HFFc6 (cell line): ENCODE measurements at places on chromosomes 5 and 9.

DNA sequence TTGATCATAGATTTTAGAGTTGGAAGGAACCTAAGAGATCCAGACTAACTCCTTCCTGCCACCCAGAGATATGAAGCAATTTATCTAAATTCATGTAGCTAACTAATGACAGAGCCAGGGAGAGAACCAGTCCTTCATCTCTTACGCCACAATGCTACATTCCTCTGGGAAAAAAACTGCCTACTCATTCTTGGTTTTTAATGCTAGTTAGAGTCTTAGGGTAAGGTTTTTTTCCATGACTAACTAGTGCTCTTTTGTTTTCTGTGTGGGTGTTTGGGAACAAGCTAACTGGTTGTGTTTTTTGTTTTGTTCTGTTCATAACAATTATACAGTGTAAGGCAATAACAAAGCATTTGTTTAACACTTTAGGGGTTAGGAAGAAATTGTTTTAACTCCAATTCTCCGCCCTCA lies 52.4 kb downstream of the SLC44A1 start:
- DNase-seq, result peak; percentile 88

DNA sequence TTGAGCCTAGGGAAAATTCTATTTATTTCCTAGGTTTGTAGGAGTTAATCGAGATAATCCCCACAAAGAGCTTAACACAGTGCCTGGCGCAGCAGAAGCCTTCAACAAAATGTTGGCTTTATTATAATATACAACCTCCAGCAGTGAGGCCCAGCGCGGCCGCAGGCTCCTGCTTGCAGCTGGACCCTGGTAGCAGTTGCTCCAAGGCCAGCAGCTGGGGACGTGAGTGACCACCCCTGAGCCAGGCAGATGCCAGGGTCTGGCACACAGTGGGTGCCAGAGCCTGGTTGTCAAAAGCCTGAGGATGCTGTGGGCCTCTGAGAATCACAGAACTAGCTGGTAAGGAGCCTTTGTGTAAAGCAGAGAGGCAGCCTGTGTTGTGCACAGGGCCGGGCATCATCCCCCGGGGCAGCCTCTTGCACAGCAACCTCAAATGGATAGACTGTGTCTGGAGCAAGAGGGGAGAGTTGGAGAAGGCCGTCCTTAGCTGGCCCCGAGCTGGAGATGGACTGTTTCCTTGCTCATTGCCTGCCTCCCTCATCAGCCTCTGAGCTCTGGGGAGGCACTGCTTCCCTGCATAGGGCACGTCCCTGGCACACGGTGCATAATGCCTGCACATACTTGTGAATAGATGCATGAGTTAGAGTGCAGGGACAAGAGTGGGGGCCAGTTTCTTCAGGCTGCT lies 17.3 kb downstream of the CSF1R start:
- no peak for DNase-seq

DNA sequence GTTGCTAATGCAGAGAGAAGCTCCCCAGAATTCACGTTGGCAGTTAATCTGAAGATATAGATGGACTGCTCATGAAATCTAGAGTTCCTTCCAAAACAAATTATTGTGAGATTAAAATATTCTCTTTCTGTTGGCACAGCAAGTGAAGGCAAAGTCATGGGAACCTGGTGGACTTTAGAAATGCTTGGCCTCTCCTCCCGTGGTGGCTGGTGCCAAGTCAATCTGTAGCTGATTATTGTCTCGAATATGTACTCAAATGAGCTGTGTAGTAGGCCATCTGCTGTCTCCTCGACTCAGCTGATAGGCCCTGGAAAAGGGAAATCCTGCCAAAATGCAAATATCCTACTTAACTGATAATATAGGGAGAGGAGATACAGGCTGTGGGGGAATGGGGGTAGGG lies 69.3 kb downstream of the DAPK1 start:
- DNase-seq, result no peak

GRCh38 chr9:69485466-69485865 lies 160.5 kb downstream of the ENTREP1 start:
- no peak for DNase-seq

DNA sequence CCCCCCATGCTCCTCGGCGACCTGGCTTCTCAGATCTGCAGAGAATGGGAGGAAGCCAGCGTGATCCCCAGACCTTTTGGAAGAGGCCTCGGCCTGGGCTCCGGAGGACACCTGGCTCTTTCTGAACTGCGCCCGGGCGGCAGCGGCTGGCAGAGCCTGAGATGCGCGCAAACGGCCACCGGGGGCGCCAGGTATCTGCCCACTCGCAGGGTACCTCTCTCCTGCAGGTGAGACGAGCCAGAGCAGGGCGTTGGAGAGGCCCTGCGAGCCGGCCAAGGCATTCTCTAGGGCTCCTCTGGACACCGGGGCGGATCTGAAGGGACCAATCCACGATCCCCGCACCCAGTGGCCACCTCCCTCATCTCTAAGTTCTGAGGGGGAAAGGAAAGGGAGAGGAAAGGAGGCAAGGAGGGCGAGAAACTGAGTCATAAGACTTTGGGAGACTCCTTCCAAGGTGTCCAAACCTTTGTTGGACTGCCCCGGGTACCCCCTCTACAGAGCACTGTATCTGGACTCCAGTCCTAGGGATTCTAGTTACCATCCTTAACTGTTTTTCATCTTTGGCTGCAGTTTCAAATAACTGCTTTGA lies 55.0 kb upstream of the SLC46A2 start:
- DNase-seq, result no peak

GRCh38 chr5:5092149-5092548 lies 48.0 kb upstream of the ADAMTS16 start:
- no peak for DNase-seq

GRCh38 chr5:139835656-139836055 lies 40.0 kb downstream of the PSD2 start:
- DNase-seq, result no peak

DNA sequence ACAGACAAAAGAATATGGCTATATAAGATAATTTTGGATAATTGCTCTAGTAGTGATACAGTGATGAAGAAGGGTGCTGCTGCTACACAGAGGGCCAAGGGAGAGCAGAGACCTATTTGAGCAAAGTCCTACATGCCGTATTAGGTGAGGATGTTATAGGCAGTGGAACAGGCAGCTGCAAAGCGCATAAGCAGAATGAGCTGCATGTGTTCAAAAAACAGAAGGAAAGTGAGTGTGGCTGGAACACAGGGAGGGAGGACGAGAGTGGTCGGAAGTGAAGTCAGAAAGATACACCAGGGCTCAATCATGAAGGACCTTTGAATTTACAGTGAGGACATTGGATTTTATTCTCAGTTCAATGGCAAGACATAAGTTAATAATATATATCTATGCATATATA lies 35.4 kb downstream of the ITGA2 start:
- no peak for DNase-seq

- DNase-seq, result no peak
Observed at GRCh38 chr5:91319667-91320066, 63.5 kb downstream of the ARRDC3 start.

GRCh38 chr5:147567917-147568598 lies 58.2 kb upstream of the DPYSL3 start:
- DNase-seq, result peak; percentile 60

DNA sequence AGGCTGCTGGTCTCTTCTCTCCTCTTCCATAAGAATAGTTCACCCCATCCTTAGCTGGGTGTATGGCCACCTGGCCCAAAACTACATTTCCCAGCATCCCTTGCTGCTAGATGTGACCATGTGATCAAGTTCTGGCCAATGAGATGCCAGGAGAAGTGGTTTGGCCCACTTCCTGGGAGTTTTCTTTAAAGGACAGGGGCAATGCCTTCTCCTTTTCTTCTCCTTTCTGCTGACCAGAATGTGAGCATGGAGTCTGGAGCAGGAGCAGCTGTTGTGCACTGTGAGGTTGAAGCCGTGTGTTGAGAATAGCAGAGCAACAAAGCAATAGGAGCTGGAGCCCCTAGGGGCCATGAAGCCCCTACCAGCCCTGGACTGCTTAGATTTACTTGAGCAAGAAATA lies 36.8 kb downstream of the C9orf50 start:
- DNase-seq, result peak; percentile 76

DNA sequence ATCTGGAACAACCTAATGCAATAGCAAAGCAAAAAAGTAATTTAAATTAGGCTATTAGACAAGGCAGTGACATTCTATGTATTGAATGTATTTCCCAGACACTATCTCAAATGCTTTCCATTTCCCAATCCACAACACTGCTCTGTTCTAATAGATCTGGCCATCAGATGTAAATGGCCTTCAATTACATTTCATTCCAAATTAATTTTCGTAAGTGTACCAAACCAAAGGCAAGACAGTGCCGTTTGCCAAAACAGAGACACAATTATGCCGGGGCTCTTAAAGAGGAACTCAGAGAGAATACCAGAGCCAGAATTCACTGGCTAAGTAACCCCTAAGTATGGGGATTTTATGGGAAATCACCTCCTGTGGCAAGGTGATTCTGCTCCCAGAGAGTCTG lies 63.1 kb downstream of the GNAQ start:
- DNase-seq, result no peak

GRCh38 chr5:153525536-153525935 lies 35.1 kb downstream of the GRIA1 start:
- DNase-seq, result no peak

DNA sequence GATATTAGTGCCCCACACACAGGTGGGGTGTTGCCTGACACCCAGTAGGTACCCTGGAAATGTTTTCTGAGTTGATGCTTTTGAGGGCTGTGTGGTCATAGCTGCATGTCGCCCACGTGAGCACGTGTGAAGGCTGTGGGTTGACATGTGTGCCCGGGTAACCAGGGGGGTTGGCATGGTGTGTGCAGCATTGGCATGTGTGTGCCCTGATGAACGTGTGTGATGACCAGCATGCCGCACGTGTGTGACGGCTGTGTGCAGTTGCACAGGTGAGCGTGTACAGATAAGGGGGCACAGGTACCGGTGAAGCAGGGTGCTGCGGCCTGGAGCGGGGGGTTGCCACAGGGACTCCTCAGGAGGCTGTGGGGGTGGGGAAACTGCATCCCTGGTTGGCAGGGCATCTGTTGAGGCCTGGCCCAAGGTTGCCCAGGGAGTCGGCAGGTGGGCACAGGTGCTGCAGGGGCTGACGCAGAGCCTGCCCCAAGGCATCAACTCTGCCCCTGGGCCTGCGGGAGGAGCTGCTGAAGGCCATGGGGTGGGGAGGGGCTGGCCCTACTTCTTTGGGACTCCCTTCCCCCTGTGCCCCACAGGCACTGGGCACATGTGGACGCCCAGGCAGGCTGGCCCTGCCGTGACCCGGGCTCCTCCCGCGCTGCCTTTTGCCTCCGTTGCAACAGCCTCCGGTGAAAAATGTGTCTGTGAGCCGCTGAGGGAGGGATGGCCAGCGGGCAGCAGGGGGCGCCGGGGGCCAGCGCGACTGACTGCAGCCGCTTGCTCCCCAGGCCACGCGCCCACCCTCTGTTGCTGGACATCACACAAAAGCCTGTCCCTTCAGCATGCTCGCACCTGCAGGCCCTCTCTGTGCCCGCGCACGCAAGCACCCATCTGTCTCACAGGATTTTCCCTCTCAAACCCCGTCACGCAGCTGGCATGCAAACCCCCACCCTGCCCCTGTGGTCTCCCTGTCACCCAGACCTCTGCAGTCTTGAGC lies 2.2 kb downstream of the UNC5A start:
- DNase-seq, result peak; percentile 22

DNA sequence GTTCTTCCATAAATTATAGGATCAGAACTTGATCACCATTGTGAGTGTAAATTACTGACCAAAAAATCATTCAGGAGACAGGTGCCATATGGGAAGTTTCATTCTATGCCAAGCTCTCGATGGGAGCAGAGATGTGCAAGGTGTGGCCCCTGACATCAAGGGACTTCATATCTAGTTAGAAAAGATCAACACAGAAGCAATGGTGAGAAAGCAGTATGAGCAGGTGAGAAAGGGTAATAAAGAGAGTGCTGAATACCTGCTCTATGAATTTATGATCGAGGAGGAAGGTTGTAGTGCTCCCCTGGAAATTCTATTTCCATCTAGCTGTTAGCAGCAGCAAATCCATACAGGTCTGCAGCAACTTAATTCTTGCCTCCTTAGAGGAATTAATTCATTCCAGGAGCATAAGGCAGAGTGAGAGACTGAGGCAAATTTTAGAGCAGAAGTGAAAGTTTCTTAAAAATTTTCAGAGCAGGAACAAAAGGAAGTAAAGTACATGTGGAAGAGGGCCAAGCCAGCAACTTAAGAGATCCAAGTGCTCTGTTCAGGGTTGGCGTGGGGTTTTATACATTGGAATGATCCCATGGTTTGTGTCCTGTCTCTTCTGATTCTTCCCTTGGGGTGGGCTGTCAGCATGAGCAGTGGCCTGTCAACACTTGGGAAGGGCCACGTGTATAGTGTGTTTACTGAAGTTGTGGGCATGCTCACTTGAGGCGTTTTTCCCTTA lies 181.8 kb downstream of the SAXO1 start:
- no peak for DNase-seq

GRCh38 chr5:173786286-173787187 lies 101.6 kb upstream of the CPEB4 start:
- no peak for DNase-seq

- DNase-seq, result no peak
Observed at GRCh38 chr5:164296603-164297080, 791.2 kb downstream of the MAT2B start.

DNA sequence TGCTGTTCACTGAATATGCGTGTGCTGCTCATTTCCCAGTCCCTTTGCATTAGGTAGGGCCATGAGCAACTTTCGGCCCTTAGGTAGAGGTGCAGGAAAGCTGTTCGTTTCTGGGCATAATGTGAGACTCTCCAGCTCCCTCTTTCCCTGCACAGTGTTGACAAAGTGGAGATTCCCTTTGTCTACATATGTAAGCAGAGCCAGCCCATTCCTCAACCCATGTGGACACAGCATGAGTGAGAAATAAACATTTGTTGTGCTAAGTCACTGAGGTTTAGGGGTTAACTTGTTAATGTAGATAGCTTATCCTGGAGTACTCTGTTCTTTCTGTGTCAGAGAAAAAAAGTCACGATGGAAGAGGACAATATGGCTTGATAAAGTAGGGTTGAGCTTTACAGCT lies 343.8 kb downstream of the PSAT1 start:
- DNase-seq, result no peak

- no peak for DNase-seq
Observed at GRCh38 chr5:175654807-175655206, 3.1 kb upstream of the HRH2 start.

GRCh38 chr9:136171009-136171800 lies 33.7 kb downstream of the LHX3 start:
- DNase-seq, result no peak

DNA sequence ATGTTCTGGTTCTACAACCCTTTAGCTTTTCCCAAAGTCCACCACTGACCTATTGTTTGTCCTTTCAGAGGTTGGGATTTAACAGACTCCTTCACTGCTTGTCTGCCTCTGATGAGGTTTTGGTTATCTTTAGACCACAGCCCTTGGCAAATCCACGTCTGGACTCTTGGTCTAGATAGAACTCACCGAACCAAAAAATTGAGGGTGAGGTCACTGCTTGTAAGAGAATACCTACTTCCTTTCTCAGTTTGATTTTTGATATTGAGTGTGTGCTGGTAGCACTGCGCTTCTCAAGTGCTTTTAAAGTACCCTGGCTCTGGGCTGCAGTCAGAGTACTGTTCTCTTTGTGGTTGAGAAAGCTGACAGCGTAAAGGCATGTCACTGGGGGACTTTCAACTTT lies 61.7 kb downstream of the JMY start:
- no peak for DNase-seq

DNA sequence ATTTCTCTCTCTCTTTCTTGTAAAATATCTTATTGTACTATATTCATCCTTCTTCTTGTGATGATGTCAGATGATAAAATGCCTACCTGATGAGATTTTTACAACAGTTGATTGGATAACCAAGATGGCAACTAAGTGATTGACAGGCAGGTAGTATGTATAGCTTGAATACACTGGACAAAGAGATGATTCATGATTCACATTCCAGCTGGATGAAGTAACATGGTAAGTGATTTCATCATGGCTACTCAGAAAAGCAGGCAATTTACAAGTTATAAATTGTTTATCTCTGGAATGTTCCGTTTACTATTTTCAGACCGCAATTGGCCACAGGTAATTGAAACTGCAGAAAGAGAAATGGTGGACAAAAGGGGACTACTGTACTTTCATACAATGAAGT lies 1471.7 kb upstream of the C9orf72 start:
- DNase-seq, result no peak
